ENCODE measurements at places on chromosomes 4 and X.

- peak; percentile 63 for DNase-seq
Observed at GRCh38 chr4:83174844-83175414, 60.4 kb upstream of the PLAC8 start.

DNA sequence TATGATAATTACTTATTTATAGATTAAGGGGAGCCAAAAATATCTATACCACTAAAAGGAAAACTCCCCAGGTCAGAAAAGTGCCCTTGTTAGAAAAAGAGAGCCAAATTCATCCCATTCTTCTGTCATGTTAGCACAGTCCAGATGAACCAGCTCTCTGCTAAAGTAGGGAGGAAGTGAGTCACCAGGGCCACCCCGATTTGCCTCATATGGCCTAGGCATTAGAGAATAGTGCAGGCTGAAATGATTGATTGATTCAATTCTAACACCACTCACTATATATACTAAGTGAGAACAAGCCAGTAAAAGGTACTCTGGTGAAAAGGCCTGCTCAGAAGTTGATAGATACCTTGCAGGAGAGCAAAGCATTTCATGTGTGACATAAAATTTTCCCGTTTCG, 94.5 kb downstream of the SRPX start:
- no peak for DNase-seq

DNA sequence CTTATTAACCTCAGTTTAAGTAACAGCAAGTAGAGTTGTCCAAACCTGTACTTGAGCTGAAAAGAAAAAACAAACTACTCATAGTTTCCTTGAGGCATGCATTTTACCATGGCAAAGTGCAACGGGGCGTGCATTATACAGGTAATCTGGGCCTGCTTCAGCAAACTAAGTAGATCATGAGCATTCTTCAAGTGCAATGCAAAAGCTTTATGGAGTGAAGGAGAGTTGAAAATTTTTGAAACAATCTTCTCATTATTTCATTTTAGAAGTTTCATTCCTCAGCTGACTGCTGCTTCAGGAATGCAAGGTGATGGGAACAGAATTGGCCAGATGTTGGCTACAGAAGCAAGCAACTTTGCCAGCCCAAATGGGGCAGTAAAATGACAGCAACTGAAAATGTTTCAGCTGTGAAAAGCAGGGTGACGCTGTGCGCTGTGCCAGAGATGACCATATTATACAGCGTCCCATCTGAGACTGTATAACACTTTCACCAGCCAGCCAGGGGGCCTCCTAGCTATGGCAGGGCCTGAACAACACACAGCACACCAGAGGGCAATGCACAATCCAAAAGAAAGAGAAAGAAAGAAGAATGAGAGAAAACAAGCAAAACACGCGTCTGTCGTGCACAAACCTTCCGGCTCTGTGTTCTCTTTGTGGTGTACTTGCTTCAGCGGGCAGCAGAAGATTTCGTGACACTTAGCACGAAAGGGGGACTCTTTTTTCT, 145.5 kb upstream of the FGF13 start:
- no peak for DNase-seq

DNA sequence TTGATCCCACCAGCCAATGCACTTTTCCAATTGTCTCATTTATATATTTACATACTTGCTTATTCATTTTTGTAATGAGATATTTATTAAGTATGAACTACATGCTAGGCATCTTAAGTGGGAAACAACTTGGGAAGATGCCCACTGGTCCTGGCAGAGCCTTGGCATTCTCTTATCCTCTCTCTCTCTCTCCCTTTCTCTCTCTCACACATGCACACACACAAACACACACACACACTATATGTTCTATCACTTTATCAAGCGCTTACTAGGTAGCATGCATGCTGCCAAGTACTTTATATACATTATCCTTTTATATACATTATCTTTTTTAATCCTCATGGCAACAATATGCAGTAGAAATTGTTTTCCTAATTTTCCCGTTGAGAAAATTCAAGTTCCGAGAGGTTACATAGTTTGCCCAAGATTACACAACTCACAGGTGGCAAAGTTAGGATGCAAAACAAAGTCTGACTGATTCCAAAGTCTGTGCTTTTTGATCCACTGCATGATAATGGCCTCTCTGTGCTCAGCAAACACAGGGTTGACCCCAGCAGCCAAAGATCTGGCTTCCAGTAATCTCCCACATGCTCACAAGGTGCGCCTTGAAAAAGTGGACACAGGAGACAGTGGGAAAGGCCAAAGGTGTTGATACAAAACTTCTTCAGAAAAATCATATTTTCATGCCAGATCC, 173.1 kb upstream of the KLF3 start:
- no peak for DNase-seq

GRCh38 chrX:45351478-45351877, 150.8 kb upstream of the DIPK2B start:
- no peak for DNase-seq

- DNase-seq = no peak
Observed at GRCh38 chr4:83631066-83631465, 95.2 kb downstream of the GPAT3 start.

DNA sequence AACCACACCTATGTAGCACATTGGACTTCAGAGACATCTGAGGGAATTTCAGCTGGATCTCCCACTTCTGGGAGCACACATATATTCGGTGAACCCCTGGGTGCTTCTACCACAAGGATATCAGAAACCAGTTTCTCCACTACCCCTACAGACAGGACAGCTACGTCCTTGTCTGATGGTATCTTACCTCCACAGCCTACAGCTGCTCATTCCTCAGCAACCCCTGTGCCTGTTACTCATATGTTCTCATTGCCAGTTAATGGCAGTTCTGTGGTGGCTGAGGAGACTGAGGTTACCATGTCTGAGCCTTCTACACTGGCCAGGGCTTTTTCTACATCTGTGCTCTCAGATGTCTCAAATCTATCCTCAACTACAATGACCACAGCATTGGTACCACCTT, 45.7 kb downstream of the ADGRG4 start:
- no peak for DNase-seq

DNA sequence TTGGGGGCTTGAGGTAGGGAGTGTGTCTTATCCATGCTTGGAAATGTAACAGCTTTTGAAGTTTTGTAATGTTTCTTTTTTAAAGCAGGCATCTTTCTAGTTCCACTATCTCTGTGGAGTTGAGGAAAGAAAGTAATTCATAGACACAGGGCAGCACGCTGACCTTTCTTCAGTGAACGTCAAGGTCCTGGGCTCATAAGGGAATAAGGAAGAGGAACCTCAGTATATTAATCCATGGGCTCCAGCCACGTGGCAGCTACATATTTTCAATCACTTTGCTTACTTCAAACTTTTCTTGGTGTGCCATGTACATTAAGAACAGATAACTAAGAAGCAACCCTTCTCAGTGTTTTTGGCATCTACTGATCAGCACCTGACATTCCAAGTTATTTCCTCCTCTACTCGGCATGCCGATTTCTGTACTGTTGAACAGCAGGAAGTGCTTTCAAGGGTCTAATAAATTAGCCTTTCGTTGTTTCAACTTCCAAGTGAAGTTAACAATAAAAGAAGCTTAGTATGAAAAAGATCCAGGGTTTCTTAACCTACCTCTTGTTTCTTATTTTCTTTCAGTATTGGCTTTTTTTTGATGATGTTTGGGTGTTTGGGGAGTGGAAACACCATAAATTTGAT, 88.2 kb downstream of the SORBS2 start:
- no peak for DNase-seq

DNA sequence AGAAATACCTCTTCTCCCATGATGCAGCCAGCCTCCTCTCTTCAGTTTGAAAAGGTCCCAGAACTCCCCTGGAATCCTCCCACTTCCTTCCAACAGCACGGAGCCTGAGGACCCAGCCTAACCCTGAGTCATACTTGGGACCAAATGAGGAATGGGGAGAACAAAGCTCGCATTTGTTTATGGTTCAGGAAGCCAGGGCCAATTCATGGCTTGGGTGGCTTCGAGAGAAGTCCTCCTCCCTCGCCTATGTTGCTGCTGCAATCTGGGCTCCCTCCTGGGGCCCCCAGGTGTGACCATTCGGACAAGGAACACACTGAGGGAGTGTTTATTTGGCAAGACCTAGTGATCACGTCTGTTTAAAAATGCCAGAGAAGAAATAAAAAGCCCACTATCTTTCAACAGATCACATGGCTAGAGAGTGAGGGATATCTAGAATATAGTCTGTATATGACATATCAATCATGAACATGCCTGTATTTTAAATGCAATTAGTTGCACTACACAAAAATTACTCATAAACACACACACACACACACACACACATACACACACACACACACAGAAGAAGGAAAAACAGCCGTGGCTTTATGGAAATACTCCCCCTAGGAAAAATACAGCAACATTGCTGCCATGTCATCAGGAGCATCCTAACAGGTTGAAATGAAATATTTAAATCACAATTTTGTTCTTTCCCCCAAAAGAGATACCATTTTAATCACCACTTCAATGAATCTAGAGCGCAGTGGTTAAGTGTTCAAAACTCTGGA, 155.7 kb upstream of the MAP3K15 start:
- no peak for DNase-seq

GRCh38 chr4:138658518-138658917, 357.1 kb upstream of the NOCT start:
- DNase-seq = no peak

GRCh38 chr4:108205859-108206258, 37.1 kb upstream of the LEF1 start:
- no peak for DNase-seq

DNA sequence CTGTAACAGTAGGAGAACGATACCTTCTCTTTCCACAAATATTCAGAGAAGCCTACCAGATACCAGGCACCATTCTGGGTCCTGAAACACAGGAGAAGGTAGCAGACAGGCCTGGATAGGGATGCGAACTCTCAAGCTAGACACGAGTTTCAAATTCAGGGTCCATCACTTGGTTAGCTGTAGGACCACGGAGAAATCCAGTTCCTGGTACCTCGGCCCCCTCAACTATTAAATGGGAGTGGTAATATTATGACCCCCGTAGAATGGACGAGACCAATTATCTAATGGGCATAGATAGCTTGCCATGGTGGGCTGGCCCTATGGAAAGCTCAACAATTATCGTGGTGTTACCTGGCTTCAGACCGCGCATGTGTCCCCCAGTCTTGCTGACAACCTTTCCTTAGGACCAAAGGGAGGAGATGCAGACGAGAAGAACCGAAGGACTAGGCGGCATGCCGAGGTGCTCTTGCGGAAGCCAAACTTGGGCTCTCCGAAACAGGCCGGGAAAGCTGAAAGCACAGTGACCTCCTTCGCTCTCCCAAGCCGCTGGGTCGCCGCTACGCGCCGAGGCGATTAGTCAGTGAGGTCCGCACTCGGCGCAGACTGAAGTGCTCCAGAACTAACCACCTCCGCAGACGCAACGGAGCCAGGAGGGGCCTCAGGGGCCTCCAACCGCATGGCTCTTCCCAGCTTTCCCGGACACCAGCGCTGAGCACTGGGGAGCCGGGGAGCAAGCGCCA, 19.6 kb downstream of the NKX3-2 start:
- no peak for DNase-seq

DNA sequence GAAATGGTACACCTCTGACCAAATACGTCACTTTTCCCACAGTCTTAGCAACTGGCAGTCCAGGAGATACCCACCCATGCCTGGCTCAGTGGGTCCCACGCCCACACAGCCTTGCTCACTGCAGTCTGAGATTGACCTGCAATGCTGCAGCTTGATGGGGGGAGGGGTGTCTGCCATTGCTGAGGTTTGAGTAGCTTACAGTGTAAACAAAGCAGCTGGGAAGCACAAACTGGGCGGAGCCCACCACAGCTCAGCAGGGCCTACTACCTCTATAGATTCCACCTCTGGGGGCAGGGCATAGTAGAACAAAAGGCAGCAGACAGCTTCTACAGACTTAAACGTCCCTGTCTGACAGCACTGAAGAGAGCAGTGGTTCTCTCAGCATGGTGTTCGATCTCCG, 52.7 kb downstream of the AMER1 start:
- no peak for DNase-seq

DNA sequence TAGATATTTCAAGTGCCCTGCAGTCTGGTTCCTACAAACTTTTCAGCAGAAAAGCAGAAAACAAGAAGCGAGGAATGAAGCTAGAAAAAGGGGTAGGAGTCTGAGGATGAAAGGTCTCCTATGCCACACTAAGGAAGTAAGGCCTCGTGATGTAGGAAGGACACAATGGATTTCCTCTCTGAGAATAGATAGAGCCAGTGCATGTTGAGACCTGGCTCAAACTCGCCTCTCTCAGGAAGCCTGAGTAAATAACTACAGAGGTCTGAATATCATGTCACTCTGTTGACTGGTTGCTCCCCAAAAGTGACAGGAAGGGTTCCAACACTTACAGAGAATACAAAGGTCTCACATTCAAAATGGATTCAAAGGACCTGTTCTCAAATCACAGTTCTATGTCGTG, 93.3 kb downstream of the GRIA3 start:
- DNase-seq = no peak

GRCh38 chrX:22674932-22675331, 324.8 kb upstream of the DDX53 start:
- DNase-seq = no peak

GRCh38 chr4:161714022-161714751, 449.6 kb downstream of the FSTL5 start:
- no peak for DNase-seq

GRCh38 chr4:24003926-24004325, 114.1 kb upstream of the PPARGC1A start:
- no peak for DNase-seq

GRCh38 chr4:102064747-102065442, 274.4 kb downstream of the BANK1 start:
- DNase-seq = no peak

DNA sequence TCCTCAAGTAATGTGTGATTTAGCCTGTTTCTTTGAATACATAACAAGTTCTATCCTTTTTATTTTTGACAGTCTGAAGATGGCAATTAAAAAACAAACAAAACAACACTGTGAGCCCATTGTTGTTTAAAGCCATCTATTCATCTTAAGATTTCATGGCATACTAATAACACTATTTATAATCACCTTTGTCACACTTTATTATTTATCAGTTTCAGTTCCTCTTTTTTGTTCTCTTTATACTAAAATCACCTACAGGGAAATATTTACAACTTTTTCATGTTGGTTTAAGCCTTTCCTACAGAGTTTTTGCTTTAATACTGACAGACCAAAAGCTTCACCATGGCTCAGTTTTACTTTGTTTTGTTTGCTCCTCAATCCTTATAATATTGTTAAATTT, 247.4 kb upstream of the CTSO start:
- no peak for DNase-seq

DNA sequence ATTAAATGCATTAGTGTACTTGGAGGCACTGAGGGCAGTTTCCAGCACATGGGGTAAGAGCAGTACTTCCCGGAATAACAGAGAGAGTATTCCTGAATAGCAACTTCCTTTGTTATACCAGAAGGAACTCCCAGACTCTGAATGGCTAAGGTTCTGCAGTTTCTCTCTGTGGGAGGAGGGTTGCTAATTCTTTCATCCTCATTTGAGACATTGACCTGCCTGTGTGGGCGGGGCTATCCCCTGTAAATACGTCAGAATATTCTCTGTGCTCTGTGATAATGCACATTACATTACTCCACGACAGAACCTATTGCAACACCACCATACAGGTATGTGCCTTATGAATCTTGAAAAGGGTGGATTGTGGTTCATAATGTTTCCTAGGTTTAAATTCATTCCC, 52.7 kb downstream of the SPINK2 start:
- no peak for DNase-seq

All from RPMI8226 (cell line).